ENCODE measurements at places on chromosomes 5 and 9.

DNA sequence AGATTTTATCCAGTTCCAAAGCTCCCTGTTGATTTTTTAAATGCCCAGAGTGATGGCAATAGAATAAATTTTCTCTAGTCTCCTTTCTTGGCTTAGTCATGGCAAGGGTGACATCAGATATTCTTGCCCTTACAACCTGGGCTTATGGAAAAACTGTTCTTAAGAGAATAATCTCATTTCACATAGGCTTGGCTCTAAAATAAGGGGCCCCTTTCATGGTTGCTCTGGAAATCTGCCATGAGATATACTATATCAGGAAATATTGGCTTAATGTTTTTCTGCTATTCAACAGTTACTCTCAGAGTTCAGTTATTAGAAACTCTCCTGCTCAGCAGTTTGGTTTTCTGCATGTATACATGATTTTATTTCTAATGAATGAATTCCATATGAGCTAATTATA, 7.8 kb downstream of the HMHB1 start:
- no peak for DNase-seq

GRCh38 chr5:168014433-168015123, 276.9 kb upstream of the WWC1 start:
- no peak for DNase-seq

GRCh38 chr5:100576217-100576751, 41.1 kb downstream of the FAM174A start:
- DNase-seq = no peak

GRCh38 chr9:119366909-119367682, 2.1 kb downstream of the BRINP1 start:
- no peak for DNase-seq

DNA sequence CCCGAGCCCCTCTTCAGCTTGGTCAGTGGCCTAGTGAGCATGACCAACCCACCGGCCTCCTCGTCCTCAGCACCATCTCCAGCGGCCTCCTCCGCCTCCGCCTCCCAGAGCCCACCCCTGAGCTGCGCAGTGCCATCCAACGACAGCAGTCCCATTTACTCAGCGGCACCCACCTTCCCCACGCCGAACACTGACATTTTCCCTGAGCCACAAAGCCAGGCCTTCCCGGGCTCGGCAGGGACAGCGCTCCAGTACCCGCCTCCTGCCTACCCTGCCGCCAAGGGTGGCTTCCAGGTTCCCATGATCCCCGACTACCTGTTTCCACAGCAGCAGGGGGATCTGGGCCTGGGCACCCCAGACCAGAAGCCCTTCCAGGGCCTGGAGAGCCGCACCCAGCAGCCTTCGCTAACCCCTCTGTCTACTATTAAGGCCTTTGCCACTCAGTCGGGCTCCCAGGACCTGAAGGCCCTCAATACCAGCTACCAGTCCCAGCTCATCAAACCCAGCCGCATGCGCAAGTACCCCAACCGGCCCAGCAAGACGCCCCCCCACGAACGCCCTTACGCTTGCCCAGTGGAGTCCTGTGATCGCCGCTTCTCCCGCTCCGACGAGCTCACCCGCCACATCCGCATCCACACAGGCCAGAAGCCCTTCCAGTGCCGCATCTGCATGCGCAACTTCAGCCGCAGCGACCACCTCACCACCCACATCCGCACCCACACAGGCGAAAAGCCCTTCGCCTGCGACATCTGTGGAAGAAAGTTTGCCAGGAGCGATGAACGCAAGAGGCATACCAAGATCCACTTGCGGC, 1.8 kb downstream of the EGR1 start:
- no peak for DNase-seq

DNA sequence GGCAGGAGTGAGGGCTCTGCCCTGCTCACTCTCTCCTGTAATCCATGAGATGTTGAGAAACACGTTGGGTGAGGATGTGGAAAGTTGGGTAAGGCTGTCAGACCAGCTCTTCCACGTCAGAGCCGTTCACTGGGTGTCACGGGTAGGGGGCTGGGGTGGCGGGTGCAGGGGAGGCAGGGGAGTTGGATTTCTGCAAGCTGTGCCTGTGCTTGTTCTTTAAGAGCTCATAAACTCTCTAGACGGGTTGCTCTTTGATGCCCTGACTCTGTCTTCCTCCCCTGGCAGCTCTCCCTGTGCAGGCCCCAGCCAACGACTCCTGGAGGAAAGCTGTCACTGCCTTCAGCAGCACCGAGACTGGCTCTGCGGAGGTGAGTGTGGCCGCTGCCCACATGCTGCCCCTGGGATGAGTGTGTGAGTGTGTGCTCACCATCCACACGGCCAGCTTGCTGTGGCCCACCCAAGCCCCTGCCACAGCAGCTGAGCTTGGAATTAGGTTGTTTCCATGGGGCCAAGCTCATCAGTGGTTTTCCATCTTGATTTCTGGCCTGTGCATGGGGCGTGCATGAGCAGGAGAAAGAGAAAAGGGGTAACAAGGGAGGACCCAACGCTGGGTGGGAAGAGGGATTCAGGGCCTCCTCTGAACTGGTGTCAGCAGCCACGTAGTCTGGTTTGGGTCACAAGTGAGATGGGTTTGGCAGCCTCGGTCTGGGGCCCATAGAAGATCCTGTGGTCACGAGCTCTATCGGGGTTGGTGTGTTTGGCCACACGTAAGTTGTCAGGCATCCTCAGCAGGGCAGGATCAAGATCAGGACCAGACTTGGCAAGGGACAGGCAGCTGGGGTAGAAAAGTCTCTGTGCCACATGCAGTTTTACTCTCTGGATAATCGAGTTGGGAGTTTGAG, 21.0 kb upstream of the POMT1 start:
- DNase-seq = no peak

GRCh38 chr9:109956717-109957440, 176.9 kb downstream of the PALM2AKAP2 start:
- peak; percentile 26 for DNase-seq

DNA sequence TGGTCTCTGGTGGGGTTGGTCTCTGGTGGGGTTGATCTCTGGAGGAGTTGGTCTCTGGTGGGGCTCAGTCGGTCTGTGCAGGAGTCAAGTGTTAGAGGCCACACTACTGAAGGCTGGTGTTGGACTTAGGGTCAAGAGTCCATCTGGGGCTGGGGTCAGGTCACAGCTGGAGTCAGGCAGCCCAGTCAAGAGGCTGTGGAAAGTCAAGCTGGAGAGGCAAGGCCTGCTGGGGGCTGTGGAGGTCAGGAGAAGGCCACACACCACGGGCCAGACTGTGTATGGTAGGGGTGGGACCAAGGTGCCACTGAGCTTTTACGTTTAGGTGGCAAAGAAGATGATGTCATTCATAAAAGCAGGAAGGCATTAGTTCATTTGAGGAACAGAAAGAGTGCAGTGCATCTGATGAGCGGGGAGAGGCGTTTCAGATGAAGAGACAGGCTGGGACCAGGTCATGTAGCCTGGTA, 16.7 kb upstream of the CD74 start:
- no peak for DNase-seq

DNA sequence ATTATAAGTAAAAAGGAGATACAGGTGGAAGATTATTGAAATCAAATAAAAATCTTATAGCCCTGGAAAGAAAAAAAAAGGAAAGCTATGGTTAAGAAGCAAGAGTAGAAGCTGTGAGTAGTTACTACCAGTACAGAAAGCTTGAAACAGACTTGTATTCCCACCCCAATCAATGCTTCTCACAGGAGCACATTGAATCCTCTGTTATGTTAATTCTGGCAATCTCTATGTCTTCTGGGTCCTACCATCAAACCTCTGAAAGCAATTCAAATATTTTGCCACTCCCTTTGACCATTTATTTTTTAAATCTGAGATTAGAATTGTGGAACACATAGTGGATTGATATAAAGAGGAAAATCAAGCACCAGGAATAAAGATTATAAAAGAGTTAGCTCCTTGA, 186.5 kb downstream of the MEF2C start:
- no peak for DNase-seq

DNA sequence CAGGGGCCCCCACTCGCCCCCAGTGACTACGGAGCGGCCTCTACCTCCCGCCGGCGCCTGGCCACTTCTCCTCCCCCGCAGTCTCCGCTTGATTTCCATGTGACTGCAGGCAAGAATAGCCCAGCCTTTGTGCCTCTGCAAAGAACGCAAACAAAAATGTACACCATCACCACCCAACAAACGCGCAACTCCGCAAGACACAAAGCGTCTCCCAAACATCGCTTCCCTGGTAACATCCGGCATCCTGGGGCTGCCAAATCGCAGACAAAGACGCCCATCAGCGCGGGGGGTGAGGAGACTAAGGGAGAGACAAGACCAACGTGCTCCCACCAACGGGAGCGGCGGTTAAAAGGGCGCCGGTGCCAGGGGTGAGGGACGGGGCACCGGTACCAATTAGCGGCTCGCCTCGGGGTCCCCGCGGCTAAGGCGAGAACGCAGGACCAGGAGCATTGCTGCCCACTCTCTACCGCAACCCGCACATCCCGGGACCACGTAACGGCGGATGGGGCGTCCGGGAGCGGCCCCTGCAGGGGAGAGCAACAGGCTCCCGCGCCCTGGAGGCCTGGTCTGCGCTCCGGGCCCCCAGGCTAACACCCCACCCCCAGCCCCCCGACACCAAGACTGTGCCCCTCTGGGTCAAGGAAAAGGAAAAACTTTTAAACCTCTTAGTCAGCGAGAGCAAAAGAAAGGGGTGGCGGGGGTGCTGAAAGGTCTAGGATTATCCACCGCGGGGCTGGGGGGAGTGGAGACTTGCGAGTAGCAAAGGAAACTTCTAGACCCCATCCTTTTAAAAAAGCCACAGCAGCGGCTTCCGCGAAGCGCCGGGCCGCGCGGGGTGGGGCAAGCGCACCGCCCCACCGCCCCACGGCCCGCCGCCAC, 885 bp downstream of the MPDZ start:
- peak; percentile 71 for DNase-seq

GRCh38 chr5:32319392-32319791, 6.7 kb upstream of the MTMR12 start:
- no peak for DNase-seq

- no peak for DNase-seq
Measured at GRCh38 chr9:132752877-132753592, 82.8 kb downstream of the GTF3C4 start.

GRCh38 chr9:99954819-99955218, 48.4 kb downstream of the STX17 start:
- DNase-seq = no peak

- DNase-seq = peak; percentile 91
Measured at GRCh38 chr5:172920447-172920849, 38.8 kb upstream of the RPL26L1 start.

DNA sequence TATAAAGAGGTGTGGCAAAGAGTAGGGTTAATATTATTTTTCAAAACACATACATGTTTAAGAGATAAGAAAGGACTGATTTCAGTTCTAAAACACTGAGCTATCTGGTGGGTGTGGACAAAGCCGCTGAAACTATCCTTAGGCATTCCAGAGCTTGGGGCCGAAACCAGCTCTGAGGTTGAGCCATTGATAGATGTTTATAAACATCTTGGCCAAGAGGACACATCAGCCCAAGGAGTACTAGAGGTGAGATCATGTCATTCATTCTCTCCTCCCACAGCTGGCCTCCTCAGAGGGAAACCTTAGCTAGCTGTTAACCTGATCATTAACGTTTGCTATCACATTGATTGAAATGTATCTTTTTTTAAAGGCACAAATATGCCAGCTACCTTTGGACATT, 89.9 kb downstream of the NLN start:
- no peak for DNase-seq

- no peak for DNase-seq
Measured at GRCh38 chr5:173733021-173733420, 116.6 kb upstream of the BOD1 start.

- DNase-seq = peak; percentile 2
Measured at GRCh38 chr9:75539523-75539922, 350.9 kb upstream of the PCSK5 start.

- DNase-seq = no peak
Measured at GRCh38 chr5:32276173-32276853, 36.4 kb downstream of the MTMR12 start.

DNA sequence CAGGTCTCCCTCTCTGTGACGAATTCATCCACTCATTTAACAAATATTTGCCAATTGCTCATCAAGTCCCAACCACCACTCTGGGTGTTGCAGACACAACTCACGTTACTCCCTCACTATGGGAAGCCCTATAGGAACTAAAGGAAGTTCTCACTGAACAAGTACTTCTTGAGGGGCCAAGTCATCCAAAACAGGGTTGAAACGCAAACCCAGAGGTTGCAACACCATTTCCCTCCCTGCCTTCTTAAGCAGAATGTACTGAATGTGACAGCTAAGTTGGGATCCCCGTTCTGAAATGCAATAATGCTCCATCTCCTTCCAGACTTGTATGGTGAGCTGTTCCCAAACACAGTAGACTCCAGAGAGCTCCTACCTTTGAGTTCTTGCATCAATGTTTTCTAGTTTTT, 34.3 kb downstream of the EPB41L4B start:
- DNase-seq = peak; percentile 74

DNA sequence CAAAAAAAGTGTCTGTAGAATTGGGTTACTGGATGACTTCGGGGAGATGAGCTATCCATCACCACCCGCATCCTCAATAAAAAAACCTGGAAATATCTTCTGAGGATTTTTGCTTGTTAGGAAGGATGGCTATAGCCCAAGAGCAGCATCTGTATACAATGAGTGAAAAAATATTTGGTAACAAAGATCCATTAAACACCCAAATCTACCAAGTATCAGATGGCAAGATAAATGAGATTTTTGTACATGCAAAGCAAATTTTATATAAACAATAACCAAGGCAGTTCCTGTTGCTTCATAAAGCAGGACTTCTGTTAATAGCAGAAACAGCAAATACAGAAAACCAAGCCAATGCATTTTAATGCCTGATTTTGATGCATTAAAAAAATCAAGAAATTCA, 166.6 kb downstream of the SLC28A3 start:
- no peak for DNase-seq

- no peak for DNase-seq
Measured at GRCh38 chr9:75418518-75418917, 330.2 kb downstream of the OSTF1 start.

- no peak for DNase-seq
Measured at GRCh38 chr9:127096208-127096607, 26.2 kb downstream of the ANGPTL2 start.

- no peak for DNase-seq
Measured at GRCh38 chr9:88319936-88320747, 68.1 kb upstream of the SPIN1 start.

DNA sequence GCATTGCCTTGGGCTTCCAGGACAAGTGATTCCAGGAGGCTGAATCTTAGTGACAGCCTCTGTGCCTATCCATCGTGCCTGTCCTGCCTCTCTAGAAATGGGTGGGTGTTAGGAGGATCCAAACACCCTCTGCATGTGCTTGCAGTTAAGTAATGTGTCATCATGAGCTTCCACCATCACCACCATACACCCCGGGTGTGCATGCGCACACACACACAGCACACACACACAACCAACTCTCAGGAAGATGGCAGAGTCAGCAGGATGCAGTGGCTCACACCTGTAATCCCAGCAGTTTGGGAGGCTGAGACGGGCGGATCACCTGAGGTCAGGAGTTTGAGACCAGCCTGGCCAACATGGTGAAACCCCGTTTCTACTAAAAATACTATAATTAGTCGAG, 22.8 kb upstream of the CERCAM start:
- no peak for DNase-seq

GRCh38 chr9:76810377-76810957, 46.2 kb downstream of the PCA3 start:
- peak; percentile 68 for DNase-seq
